ENCODE measurements at places on chromosomes 3 and 15.

GRCh38 chr15:70541511-70541910 is 221.8 kb downstream of the UACA start:
- no peak for DNase-seq

- no peak for DNase-seq
Observed at GRCh38 chr15:62999923-63000561, 42.5 kb upstream of the TPM1 start.

- no peak for DNase-seq
Observed at GRCh38 chr15:40335938-40336743, 4.6 kb downstream of the CCDC9B start.

- DNase-seq = no peak
Observed at GRCh38 chr15:65869954-65870871, 922 bp downstream of the RAB11A start.

DNA sequence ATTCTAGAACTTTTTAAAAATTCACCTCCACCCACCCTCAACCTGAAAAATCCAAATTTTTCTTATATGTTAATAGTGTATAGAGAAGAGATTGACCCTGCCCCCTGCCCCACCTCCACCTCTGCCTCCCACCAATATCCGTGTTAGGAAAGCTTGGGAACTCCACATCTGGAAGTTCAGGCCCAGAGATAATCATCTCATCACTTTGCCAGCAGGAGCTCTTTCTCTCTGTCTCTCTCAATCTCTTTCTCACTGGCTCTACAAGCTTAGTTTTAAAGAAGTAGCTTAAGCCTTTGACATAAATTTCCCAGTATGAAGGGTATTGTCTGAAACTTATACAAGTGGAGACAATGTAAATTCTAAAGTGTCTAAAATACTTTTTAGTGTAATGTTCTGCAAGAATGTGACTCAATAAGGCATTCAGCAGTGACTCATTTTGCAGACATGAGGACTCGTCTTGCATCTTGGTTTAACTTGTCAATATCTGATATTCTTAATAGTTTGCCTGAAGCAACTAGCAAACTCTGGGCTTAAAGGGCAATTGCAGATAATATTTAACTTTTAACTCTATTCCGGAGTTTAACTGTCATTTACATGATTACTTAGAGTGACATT is 299.8 kb upstream of the EPHA3 start:
- DNase-seq = no peak

- no peak for DNase-seq
Observed at GRCh38 chr3:188026191-188026968, 127.6 kb upstream of the LPP start.

DNA sequence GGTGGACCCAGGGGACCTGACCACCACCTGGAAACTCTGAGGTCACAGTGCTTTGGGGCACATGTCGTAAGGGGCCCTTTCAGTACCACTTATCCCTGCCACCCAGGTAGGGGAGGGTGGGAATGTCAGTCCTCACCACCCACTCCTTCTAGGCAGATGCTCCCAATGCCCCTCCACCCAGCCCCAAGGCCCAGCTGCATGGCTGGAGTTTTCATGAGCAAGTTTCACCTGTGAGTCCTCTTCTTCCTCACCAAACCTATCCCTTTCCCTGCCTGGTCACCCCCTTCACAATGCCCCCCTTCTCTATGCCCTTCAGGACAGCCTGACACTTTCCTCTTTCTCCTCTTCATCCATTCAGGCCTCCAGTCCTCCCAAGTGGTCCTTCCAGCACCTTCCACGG is 9.8 kb downstream of the FAM174B start:
- no peak for DNase-seq

DNA sequence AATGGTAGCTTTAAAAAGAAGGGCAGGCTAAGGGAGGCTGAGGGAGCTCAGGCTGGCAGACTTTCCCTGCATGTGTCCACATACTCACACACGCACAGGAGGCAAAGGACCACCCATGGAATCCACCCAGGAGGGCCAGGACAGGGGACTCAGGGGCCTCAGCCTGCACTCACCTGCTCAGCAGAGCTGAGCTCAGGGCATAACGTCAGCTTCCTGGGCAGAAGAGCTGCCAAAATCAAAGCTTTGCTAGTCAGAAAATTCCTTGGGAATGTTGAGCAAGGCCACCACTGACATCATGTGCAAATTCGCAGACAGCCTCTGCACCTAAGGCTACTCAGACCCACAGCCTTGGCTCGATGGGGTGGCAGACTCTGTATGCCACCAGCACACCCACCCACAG is 16.4 kb upstream of the ALAS1 start:
- no peak for DNase-seq

GRCh38 chr15:67048281-67049279 is 16.8 kb upstream of the SMAD3 start:
- DNase-seq = no peak

DNA sequence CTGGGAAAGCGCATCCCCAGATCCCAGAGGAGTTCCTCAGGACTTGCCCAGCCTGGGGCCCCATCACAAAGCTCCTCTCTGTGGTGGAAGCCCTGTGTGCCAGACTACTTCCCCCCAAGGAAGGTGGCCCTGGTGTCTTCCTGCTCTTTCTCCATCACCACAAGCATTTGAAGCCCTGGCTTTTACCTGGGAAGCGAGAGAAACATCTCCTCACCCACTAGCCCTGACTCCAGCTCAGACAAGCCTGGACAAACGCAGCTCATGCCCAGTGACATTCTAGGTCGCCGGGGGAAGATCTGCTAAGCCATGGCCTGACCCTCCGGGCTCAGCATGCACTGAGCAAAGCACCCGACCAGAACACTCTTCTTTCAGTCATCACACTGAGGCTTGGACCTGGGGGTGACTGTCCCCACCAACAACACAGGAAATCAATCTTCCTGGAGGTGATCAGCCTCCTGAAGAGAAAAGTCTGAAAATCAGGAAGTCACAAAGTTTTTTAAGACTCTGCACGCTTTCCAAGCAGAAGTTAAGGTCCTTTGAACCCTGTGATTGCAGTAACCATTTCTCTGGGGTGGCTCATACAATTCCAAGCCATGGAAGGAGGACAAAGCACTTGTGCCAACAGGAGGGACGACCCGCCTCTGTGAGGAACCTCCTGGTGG is 40.8 kb downstream of the KLHL25 start:
- no peak for DNase-seq

- DNase-seq = no peak
Observed at GRCh38 chr3:66336333-66336766, 115.5 kb downstream of the SLC25A26 start.

DNA sequence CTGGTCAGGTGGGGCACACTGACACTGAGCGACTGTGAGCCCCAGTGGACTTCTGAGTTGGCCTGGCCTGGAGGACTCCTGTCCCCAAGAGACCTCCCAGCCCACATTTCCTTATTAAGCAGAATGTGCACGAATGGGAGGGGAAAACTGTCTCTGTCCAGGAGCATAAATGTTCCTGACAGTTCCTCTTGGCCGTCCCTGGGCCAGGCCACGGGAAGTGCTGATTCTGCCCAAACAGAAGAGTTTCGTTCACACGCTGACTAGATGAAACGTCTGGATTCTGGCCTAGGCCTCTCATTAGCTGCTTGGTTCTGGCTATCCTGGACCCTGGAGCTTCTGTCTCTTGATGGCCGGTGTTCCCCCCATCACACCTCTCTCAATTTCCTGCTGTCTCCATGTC is 29.5 kb upstream of the APEH start:
- DNase-seq = no peak

DNA sequence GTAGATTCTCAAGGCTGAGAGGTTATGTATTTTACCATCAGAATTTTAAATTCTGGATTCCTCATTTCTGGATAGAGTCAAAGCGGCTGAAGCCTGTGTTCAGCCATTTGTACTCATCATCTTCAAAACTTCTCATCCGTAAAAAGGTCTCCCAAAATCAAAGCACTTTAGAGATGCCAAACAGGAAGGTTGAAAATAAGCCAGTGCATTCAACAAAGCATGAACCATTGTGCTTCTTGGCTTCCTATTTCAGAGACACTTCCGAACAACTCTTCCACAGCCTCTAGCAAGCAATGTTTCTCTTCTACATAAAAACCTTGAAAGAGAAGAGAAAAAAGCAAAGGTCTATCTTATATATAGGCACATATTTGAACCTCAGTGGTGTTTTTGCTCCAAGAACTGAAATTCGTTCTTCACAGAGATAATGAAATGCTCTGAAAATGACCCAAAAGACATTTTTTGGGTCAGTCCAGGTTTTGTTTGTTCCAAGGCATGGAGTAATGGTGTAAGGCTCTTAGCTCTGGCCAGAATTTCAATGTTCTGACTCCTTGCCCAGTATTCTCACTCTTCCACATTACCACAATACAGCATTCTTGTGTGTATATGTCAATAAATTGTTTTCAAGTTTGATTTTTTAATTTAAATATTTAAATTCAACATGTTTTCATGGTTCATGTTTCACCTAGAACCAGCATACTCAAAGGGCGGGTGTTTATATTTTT is 163.1 kb downstream of the STAC start:
- no peak for DNase-seq

DNA sequence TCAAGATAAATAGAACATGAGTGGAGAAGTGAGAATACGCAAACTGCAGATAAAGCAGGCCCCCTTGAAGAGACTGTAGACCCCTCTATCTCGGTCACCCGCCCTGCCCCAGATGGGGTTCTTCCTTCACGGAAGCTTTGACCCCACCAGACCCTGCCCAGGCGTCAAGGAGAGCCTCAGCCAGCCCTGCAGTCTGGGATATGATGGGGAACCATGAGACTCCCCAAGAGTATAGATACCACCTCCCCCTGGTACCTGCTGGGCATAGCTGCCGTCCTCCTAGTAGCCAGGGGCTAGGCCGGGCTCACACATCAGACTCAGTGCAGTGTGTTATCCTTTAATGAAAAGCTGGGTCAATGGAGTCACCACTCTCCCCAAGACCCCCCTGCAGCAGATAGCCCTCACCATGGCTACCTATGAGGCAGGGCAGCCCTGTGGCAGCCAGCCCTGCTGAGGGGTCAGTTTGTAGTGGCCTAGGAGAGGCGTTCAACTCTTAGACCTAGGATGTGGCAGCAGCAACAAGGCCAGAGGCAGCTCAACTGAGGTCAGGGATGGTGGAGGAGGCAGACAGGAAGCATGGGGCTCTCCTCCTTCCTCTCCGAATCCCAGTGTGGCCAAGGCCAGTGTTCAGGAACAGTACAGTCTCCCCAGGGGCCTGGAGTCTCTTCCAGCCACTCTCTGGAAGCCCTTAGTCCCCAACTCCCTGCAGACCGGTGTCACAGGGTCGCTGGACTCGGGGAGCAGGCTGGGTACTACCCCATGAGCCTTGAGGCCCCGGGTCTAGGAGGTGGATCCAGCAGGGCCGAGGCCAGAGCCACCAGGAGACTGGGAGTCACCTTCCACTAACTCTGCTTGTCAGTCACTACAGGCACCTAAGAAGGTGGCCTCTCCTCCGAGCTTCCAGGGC is 26.1 kb downstream of the PLXNB1 start:
- DNase-seq = no peak

- no peak for DNase-seq
Observed at GRCh38 chr3:150797155-150797554, 34.2 kb upstream of the SIAH2 start.

DNA sequence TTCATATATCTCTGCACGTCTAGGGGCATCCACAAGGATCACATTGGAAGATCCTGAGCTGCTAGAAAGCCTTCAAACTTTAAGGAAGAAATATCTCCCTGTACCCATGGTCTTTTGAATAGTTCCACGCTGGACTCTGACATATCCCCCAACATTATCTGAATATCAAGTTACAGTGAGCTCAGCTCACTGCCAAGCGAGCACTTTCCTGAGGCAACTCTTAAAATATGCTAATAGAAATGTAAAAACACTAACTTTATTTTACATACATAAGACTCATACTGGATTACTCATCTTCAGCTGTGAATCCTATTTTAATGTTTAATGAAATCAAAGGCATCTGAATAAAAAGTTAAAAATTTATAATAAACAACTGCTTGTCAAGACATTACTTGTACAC is 420.2 kb upstream of the CCDC54 start:
- no peak for DNase-seq

- DNase-seq = no peak
Observed at GRCh38 chr15:91216000-91216399, 115.9 kb downstream of the SV2B start.

DNA sequence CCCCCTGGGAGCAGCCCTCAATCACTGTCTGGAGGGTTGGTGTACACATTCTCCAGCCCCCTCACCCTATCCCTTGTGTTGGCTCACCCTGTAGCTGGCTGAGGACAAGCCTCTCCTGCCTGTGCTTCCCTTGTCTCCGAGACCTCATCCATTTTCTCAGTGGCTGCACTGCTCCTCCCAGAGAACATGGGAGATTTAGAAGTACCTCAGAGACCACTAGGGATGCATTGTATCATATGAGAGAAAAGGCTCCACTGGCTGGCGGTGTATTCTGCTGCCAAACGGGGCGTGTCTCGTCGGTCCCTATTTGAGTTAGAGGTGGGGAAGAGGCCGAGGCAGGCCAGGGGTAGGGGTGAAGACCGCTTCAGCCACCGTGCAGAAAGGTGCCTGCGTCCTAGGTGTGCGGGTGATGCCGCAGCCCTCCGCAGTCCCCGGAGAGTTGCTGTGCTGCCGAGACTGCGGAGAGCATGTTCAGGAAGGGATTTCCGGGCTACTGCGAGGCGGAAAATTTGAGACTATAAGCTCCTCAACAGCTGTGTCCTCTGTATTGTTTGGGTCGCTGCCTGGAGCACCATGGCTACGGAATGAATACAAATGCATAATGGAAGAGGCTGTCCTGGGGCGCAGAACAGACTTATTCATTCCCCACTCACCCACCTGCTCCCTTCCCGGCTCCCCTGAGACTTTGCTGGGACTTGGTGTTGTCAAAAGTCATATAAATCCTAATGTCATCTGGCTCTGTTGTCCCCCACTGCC is 43.8 kb downstream of the SPSB4 start:
- no peak for DNase-seq

DNA sequence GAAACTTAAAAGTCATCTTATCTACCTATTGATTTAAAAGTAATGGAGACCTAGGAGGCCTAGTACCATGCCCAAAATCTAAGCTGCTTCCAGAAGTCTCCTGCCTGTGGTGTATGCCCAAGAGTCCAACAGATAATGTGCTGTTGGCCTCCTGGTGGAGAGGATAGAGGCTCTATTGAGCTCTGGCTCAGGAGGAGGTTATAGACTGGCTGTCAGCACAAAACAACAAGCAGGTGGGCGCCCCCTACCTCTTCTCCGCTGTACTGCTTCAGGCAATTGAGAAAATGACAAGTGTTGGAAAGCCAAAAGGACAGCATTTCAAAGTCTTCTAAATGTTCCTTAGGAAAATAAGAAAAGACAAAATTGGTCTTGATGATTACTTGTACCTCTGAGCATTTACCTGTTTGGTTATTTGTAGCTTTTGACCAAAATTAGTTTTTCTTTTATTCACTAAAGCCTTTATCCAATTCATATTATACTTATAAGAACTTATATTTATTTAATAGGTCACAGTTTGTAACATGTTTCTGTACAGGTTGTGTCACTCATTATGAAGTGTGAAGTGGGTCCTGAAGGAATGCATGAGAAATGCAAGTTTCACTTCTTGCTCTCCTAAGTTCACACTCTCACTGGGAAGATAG is 17.2 kb upstream of the GNB5 start:
- peak; percentile 48 for DNase-seq

GRCh38 chr3:131109156-131109555 is 82.5 kb downstream of the NEK11 start:
- no peak for DNase-seq

Measured in activated naive CD8-positive, alpha-beta T cell treated with anti-CD3 and anti-CD28 coated beads, Interleukin-2, amount 50 U/mL, for 16 hours (primary cell).